ENCODE measurements at places on chromosomes 7 and 10. TPM values are rescaled to one million over a fixed set of nuclear protein-coding genes. Genes with fewer than 3 reads are reported as not detected.
A peak's percentile ranks its signal among the peaks of the same experiment; 100 is the strongest.

GRCh38 chr10:17115683-17116082, 13.9 kb downstream of the CUBN start:
- H3K27ac ChIP-seq = no peak overlapping the region
- H3K4me1 ChIP-seq = no peaks in the 10 kb centered on the region
- H3K27me3 ChIP-seq = no peaks in the 10 kb centered on the region

- no peaks in the 10 kb centered on the region for H3K36me3 ChIP-seq
- H3K27me3 ChIP-seq = no peaks in the 10 kb centered on the region
These were observed 393.5 kb downstream of the HTR7 start for GRCh38 chr10:90464329-90464728.

ZNF438 gene
- 3.9 TPM for total RNA-seq

DNA sequence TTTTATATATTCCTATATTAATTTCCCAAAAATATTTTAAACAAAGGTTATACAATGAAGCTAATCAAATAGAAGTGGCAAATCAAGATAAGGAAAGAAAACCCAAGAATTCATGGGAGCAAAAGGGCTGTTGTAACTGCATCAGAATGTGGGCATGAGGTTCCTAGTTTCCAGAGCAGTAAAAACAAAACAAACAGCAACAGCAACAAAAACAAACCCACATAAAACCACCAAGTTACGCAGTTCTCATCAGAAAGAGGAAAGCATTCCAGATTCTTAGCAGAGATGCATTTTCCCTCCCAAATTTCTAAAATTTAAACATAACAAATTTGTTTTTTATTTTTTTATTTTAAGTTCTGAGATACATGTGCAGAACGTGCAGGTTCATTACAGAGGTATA, 34.8 kb upstream of the MSMB start:
- no peaks in the 10 kb centered on the region for H3K27me3 ChIP-seq
- H3K4me1 ChIP-seq = no peaks in the 10 kb centered on the region
- H3K36me3 ChIP-seq = no peaks in the 10 kb centered on the region
- H3K27ac ChIP-seq = no peak overlapping the region
- no peak overlapping the region for H3K4me3 ChIP-seq

DNA sequence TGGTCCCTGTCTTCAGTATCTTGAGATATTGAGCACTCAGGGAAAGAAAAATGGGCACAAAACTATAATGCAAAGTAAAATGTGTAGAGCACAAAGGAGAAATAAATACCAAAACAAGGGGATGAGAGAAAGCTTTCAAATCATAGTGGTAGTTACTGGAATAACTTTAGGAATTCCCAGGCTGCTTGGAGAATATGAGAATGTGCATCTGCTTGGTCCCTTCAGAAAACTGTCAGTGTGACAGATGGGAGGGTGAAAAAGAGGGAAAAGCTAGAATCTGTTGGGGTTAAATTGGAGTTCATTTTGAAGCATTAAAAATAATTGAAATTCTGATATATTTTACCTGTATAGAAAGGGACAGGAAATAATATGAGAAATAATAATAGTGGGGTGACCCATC, 15.3 kb downstream of the ST7 start:
- DNase-seq = no peak
- H3K27me3 ChIP-seq = no peaks in the 10 kb centered on the region
- no peaks in the 10 kb centered on the region for H3K4me1 ChIP-seq

DNA sequence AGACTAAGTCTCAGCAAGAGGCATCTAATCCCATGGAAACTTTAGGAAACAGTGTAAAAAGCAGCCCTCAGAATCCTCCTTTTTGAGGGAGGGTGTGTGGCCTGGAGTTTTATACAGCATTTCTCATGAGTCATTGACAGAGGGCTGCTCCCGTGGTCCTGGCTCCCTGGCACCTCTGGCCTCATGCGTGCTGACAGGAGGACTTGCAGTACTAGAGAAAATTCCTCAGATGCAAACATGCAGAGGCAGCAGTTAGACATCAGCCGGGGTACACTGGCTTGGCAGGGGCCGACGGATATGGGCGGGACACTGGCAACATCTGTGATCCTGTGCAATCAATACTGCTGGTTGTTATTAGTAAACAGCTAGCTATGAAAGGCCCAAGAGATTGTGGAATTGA, 925.1 kb upstream of the CELF2 start:
- no peaks in the 10 kb centered on the region for H3K36me3 ChIP-seq
- no peak overlapping the region for H3K27ac ChIP-seq
- H3K4me1 ChIP-seq = no peaks in the 10 kb centered on the region
- peak; percentile 86 for DNase-seq
- H3K27me3 ChIP-seq = no peaks in the 10 kb centered on the region

- H3K4me1 ChIP-seq = no peaks in the 10 kb centered on the region
- no peak overlapping the region for H3K4me3 ChIP-seq
- H3K27ac ChIP-seq = no peak overlapping the region
- H3K36me3 ChIP-seq = peaks cover 13% of the 10 kb centered on the region
- no peak for DNase-seq
These were observed 44.4 kb upstream of the DGKI start for GRCh38 chr7:137891016-137891655.

ZNF117 gene
- 5.6 TPM for total RNA-seq

EN2 gene
- not detected for total RNA-seq

GRCh38 chr7:156940421-156941122, 8.9 kb upstream of the NOM1 start:
- DNase-seq = no peak
- H3K27ac ChIP-seq = no peak overlapping the region
- no peaks in the 10 kb centered on the region for H3K36me3 ChIP-seq

DNA sequence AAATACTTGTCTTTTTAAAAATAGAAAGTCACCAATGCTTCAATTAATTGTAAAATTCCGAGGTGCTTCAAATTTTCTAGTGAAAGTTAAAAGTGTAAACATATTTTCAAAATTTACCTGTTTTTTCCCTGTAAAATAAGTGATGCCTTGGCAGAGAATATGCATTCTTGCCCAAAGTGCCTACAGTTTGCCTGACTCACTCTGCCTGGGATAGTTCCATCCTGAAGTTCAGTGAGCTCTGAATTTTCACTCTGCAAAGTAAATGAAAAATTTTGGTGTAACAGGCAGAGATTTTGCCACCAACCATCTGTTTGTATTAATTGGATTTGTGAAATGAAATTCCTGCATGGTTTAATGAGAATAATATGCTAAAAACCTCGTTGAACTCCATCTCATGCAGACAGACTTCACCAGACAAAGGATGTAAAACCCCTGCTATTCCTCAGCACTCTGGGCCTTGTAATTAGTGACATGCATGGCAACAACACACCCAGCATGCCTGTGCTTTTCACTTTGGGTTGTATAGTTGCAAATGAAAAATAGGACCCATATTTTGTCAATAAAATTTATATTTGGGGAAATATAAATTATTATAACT, 117.4 kb upstream of the GNAI1 start:
- H3K4me3 ChIP-seq = no peak overlapping the region
- H3K27ac ChIP-seq = no peak overlapping the region
- H3K36me3 ChIP-seq = no peaks in the 10 kb centered on the region
- no peaks in the 10 kb centered on the region for H3K27me3 ChIP-seq

IL6 gene
- 22.1 TPM for total RNA-seq

TRIM73 gene
- total RNA-seq = 0.51 TPM

LRRC61 gene
- total RNA-seq = 0.33 TPM

GRCh38 chr10:88039496-88040200, 176.2 kb downstream of the PTEN start:
- H3K27me3 ChIP-seq = no peaks in the 10 kb centered on the region
- DNase-seq = peak; percentile 75
- H3K27ac ChIP-seq = no peak overlapping the region
